ENCODE measurements at places on chromosomes 13 and 19.

- DNase-seq, result no peak
Observed at GRCh38 chr13:23619068-23619855, 49.0 kb downstream of the TNFRSF19 start.

- DNase-seq, result no peak
Observed at GRCh38 chr19:15432018-15432494, 13.3 kb upstream of the AKAP8L start.

GRCh38 chr19:54114340-54115108 is 933 bp downstream of the TFPT start:
- DNase-seq, result no peak

DNA sequence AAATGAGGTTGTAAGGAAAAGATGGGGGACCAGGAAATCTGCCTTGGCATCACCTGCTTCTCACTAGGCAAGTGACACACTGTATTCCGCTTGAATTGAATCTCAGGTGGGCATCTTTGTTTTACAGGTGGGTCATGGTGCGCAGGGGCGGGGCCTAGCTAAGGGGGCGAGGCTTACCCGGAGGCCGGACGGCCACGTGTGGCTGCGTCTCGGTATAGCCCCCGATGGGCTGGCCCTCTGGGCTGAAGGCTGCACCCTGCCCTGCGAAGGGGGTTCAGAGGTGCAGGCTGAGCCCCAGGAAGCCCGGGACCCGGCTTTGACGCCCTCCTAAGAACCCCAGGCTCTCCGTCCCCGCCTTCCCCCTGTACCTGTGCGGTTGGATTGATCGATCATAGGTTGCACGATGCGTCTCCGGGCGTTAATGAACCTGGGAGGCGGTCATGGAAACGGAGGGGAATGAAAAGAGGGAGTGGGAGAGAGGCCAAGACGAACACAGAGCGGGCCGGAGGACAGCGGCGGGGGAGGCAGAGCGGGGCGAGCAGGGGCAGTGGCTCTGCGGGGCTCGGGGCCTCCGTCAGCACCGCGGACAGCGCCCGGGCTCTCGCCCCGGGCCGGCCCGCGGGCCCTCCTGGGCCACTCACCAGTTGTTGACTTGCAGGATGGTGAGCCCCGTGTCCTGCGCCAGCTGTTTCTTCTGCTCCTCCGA is 12.5 kb downstream of the MEIS3 start:
- no peak for DNase-seq

GRCh38 chr13:36248700-36249099 is 34.3 kb upstream of the SOHLH2 start:
- no peak for DNase-seq

- DNase-seq, result peak; percentile 99
Observed at GRCh38 chr19:49665351-49666119, at the start of the genes BCL2L12 and IRF3. BCL2L12 (plus strand) TSS chr19:49665933; CDS start chr19:49666693, 760 bp downstream. IRF3 (minus strand) TSS chr19:49665857; CDS start chr19:49664838, 1,019 bp downstream.

GRCh38 chr19:38763795-38764220 is 9.5 kb downstream of the LGALS7 start:
- no peak for DNase-seq

DNA sequence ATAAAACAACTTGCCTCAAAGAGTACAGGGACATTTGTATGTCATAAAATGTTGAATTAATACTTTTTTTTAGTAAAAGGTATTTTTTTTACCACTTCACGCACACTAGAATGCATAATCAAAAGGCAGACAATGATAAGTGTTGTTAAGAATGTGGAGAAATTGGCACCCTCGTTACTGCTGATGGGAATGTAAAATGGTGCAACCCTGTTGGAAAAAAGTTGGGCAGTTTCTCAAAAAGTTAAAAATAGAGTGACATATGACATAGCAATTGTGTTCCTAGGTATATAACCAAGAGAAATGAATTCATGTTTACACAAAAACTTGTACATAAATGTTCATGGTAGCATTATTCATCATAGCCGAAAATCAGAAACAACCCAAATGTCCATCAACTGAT is 109.5 kb downstream of the PIBF1 start:
- DNase-seq, result no peak

- no peak for DNase-seq
Observed at GRCh38 chr19:30208436-30209060, 163.6 kb upstream of the ZNF536 start.

- no peak for DNase-seq
Observed at GRCh38 chr13:49840266-49840665, 47.8 kb upstream of the KPNA3 start.

- no peak for DNase-seq
Observed at GRCh38 chr13:90531744-90532143, 815.7 kb upstream of the MIR17HG start.

DNA sequence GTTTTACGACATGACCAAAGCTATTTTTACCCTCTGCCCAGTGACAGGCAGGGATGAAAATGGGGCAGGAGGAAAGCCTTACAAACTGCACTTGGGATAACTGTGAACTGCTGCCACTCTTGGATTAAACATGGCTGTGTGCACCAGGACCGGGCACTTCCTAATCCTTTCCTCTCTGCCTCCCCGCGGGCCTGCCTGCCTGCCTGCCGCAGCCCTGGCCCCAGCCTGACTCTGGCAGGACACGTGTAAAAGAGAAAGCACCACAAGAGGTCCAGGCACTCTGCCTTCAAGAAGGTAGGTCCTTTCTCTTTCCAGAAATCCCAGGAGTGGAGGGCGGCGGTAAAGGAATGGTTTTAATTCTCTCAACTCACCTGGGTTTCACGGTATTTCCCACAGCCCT is 4.8 kb downstream of the TSHZ3 start:
- no peak for DNase-seq

GRCh38 chr13:82634946-82635345 is 1247.3 kb downstream of the SLITRK1 start:
- no peak for DNase-seq

GRCh38 chr13:102648046-102648445 is 46.8 kb downstream of the METTL21C start:
- DNase-seq, result no peak

DNA sequence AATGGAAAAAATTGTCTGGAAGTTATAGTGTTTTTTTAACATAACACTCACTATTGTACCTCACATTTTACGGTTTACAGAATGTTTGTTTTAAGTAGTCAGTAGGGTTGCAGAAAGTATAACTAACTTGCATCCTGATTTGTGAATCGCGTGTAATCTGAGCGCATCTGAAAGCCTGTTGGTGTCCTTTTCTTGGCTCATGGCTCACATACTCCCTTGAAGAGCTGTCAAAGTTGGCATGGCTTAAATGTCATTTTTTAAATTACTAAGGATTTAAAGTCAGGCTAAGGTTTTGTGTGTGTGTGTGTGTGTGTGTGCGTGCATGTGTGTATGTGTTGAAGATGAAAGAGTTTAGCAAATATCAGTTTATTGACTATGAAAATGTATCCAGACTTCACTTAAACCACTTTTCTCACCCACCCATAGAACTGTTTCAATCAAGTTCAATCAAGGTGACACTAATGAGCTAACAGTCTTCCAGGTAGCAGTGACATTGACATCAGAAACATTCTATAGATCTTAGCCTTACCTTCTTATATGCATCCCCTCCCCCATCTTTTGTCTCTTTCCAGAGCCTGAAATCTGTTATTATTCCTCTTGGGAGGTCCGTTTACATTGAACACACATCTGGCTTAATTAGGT is 480.4 kb upstream of the SGCG start:
- DNase-seq, result no peak

GRCh38 chr19:46731007-46731501 is 14.1 kb upstream of the PRKD2 start:
- DNase-seq, result no peak

DNA sequence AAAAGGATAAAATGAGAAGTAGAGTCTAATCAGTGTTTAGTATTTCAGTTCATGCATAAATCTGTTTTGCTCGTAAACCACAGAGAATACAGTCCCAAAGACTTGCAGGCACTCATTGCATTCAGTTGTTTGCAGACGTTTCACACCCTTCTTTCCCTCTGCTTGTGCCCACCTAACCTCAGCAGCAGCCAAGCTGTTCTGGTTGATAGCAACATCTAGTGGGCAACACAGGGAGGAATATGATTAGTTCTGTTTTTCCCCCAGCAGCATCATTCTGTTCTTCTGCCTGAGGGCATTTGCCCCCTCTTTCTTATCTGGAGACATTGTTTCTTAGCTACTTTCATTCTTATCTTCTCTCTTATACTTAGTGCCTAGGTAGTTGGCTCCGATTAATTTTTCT is 135.6 kb downstream of the PAN3 start:
- DNase-seq, result no peak

DNA sequence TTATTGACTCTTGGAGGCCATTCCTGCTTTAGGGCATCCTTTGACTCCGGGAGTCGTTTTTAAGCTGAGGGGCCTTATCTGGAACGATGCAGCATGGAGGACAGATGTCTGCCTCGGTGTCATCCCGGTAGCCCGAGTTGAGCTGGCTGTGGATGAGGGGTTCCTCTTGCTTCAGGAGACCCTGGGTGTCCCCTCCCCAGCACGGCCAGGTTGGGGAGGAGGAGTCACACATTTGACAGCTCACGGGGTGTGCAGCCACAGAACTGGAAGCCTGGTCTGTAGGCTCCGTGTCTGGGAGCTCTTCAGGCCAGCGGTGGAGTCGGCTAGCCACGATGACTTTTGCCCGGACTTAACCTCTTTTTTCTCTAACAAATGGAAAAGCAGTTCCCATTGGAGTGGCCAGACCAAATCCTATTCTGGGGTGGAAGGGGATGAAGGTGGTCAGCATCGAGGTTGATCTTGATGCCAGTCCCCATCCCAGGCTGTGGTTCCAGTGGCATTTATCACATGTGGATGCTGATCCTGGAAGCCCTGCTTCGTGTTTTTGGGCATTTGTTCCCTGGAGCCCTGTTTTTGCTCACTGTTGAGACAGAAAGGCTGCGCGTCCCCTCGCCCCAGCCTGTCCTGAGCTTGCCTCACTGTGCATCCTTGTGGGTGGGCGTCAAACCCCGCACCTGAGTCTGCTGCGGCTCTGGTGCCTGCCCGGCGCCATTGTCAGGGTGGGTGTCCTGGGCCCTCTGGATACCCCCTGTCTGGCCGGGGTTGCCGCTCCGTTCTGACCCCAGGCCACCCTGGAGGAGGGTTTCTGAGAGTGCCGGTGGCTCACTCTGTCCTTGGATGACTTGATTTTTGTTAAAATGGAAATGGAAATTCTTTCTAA is 12.0 kb downstream of the TFDP1 start:
- no peak for DNase-seq

GRCh38 chr13:43227721-43228120 is 204.3 kb downstream of the DNAJC15 start:
- no peak for DNase-seq

- DNase-seq, result peak; percentile 76
Observed at GRCh38 chr19:16584248-16585093, 12.3 kb upstream of the SLC35E1 start.

DNA sequence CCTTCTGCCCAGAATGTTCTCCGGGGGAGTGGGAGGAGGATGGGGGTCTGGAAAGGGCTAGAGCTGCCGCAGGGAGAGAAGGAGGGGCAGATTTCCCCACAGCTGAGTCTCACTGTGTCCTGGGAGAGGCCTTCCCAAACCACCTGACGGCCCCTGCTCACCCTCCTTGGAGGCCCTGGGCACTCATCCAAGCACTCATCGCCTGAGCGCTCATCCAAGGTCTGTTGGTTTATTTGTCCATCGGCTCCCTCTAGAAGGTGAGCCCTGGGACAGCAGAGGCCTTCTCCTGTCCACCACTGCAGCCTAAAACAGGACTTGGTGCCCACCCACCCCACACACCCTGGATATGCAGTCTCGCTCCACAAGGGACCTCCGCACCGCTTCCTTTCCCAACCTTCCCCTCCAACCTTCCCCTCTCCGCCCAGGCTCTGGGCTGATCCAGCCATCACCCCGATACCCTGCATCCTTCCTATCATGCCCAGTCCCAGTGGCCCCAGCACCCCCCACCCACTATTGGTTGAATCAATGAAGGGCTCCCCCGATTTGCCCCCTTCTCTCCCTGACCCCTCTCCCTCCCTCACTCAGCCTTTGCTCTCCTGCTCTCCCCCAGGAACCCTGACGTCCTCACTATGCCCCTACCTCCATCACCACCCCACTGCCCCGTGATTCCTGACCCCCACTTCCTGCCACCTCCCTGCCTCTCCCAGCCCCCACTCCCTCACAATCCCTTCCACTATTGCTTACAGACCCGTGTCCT is 1.7 kb downstream of the UBXN6 start:
- DNase-seq, result no peak

DNA sequence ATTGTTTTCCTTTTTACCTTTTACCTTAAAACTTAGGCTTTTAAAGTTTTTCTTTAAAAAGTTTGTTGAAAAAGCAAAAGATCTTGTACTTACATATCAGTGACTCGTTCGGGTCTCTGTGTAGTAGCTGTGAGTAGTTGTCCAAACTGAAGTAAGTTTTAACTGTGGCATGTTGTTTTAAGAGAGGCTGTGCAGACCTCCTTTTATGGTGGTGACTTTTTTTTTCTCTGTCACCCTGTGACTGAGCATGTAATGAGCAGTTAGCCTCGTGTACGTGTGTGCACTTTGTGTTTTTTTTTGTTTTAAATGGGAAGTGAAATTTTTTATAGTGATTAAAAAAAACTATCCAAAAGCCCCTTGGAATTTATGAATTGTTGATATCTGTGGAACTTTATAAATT is at the start of gene GPR183:
Gene GPR183 (minus strand): TSS at position 153 of the 400 bp plus-strand sequence. CDS start 11,254 bp downstream, outside the sequence.
- DNase-seq, result no peak

GRCh38 chr19:38033658-38034491 is 126.9 kb downstream of the SIPA1L3 start:
- no peak for DNase-seq

GRCh38 chr13:39968646-39969475 is 313.4 kb downstream of the COG6 start:
- DNase-seq, result no peak

DNA sequence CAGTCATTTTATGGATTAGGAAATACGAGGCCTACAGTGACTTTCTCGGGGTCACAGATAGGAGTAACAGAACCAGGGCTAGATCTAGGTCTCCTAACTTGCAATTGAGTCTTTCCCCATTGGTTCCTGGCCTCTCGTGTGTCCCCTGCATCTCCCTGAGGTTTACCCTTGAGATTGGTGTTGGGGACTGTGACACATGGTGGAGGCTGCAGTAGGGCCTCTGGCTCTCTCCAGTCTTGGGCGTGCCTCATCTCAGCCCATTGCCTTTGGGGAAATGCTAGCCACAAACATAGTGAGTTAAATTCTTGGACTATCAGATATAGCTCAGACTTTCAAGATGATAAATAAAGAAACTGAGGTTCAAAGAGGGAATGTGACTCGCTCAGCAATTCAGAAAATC is 212.1 kb downstream of the KCNRG start:
- DNase-seq, result no peak

All from activated CD4-positive, alpha-beta T cell treated with anti-CD3 and anti-CD28 coated beads for 1 hour (primary cell).